ENCODE measurements at places on chromosomes 3 and 15. TPM values are rescaled to one million over a fixed set of nuclear protein-coding genes. Genes with fewer than 3 reads are reported as not detected.

TRH gene
- not detected for total RNA-seq

MLF1 gene
- total RNA-seq = 234 TPM

PPARG gene
- total RNA-seq = 24.0 TPM

CHST14 gene
- total RNA-seq = 6.0 TPM

IQCF5 gene
- not detected for total RNA-seq

P3H2 gene
- 1.2 TPM for total RNA-seq

GOLGA8Q gene
- total RNA-seq = 1.1 TPM

TTLL13 gene
- total RNA-seq = 0.20 TPM

SLC22A14 gene
- total RNA-seq = not detected
